ENCODE measurements at places on chromosomes 7 and 10. TPM values are rescaled to one million over a fixed set of nuclear protein-coding genes. Genes with fewer than 3 reads are reported as not detected.

SLC16A12 gene
- under 0.01 TPM for total RNA-seq

C7orf33 gene
- not detected for total RNA-seq

MMD2 gene
- not detected for total RNA-seq

RBM20 gene
- 0.32 TPM for total RNA-seq

NPC1L1 gene
- total RNA-seq = not detected

CALML3 gene
- not detected for total RNA-seq

AMPH gene
- 0.86 TPM for total RNA-seq

CAMK2B gene
- under 0.01 TPM for total RNA-seq

ITPRID1 gene
- total RNA-seq = not detected

PKD1L1 gene
- 0.43 TPM for total RNA-seq

CYP2W1 gene
- not detected for total RNA-seq

HOXA5 gene
- total RNA-seq = 7.4 TPM

LAMB4 gene
- total RNA-seq = 0.64 TPM

NUB1 gene
- total RNA-seq = 38.7 TPM

C10orf62 gene
- total RNA-seq = not detected

SLC37A3 gene
- total RNA-seq = 79.0 TPM

Data from fibroblast of villous mesenchyme (primary cell).